ENCODE measurements at places on chromosomes 3 and 15.

GRCh38 chr3:38255627-38256026 is 10.0 kb upstream of the SLC22A13 start:
- DNase-seq, result no peak

DNA sequence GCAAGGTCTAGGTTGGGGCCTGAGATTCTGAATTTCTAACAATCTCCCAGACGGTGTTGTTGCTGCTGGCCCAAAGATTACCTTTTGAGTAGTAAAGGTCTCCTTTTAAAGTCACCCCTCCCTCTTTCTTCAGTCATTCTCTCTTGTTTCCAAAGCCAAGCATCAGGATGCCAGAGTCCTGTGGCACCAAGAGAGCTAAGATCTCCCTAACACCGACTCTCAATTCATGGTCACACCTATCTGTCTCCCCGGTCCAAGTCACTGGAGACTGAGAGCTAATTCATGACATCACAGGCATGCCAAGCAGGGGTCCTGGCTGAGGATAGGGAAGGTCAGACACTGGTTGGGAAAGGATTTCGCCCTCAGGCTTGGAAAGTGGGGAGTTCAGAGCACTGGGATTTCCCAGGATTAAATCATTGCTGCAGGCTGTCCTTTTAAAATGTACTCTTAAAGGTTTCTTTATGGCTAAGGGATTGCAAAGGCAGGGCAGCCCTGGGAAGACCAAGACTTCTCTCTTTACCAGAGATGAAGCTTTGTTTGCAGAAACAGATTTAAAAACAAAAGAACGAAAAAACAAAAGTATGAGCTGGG is 7.3 kb downstream of the SHOX2 start:
- DNase-seq, result no peak

GRCh38 chr15:51318382-51319150 is 19.8 kb downstream of the CYP19A1 start:
- DNase-seq, result no peak

- no peak for DNase-seq
Measured at GRCh38 chr3:94420931-94421330, 358.1 kb downstream of the NSUN3 start.

DNA sequence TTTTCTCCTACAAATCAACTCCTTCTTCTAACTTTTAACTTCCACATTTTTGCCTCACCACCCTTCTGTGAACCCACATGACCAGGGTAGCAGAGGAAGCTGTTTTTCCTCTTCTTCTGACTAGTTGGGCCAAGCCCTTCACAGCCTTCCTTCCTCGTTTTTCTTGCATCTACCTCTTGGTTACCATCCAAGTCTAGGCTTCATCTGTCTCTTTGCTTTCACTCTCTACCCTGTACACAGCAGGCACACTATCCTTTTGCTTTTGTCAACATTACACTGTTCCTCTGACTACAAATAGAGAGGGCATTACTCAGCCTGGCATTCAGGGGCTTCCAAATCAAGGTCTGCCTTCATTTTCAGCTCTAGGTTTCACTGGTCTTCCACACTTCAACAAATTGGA is 22.0 kb downstream of the SLC9A9 start:
- no peak for DNase-seq

DNA sequence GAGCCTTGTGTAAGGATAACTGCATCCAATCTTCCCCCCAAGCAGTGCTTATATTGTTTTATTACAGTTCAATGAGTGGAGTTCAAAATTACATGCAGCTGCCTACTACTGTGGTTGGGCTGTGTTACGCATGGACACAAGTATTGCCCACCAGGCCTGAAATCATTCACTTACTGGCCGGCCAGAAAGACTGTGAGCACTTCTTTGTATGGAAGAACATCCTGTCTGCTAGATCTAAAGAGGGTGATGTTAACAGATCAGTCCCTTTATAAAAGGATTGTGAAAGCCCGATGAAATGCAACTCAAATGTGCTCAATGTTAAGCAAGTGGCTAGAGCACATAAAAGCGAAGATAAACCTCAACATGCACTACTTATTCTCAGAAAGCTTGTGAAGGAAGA is 132.5 kb downstream of the FOXP1 start:
- DNase-seq, result no peak

GRCh38 chr3:121870717-121871116 is 23.5 kb upstream of the SLC15A2 start:
- DNase-seq, result no peak

GRCh38 chr3:13768453-13768852 is 111.4 kb downstream of the WNT7A start:
- DNase-seq, result no peak

GRCh38 chr3:144437989-144438388 is 466.4 kb downstream of the DIPK2A start:
- DNase-seq, result no peak

DNA sequence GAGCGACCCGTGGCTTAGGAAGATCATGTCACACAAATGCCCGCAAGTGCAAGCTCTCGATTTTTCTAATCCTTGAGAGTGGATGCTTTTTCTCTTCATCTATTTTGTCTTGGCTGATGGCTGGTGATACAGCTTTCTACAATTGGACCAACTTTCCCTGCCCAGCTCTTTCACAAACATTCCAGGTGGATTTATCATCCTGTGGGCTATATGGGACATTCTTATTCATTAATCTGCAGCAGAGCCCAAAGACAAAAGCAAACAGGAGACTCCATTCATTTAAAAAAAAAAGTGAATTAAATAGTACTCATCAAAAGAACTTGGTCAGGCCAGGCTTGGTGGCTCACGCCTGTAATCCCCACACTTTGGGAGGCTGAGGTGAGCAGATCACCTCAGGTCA is 14.2 kb upstream of the TSEN2 start:
- no peak for DNase-seq

All from stimulated activated CD8-positive, alpha-beta memory T cell treated with anti-CD3 and anti-CD28 coated beads, Interleukin-4, amount 100 ng/mL, for 48 hours (primary cell).